ENCODE measurements at places on chromosomes 12 and 14.

- no peak for DNase-seq
Measured at GRCh38 chr14:64266239-64266638, 27.9 kb downstream of the ESR2 start.

- no peak for DNase-seq
Measured at GRCh38 chr12:104371043-104371870, 67.7 kb downstream of the EID3 start.

DNA sequence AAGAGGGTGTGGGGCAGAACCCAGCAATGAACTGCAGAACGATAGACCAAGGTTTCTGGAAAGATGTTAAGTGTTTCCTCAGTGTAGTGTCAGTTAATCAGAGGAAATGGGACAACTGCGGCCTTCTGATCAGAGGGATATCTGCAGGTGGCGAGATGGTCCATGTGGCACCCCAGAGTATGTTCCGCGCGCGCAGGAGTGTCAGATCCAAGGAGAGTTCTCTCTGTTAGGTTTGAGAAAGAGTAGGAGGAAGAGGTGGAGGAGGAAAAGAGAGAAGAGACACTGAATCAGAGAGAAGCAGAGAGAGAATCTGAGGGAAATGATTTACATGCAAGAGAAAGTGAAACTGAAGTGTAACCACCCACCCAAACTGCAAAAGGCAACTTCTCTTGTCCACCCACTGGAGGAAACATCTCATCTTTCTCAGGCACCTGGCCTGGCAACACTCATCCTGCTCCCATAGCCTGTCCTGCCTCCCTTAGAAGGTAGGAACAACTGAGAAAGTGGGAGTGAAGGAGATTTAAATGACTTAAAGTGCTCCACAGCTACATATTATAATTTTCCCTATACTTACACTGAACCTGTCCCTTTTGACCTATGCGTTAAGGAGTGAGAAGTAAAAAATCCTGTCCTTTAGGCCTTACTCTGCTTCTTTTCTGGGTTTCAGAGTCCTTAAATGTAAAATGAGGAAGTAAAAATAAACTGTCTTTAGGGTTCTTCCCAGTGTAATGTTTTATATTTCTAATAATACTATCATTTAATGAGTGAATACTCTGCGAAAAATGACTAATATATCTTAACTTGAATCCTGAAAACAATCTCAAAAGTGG, 6.8 kb upstream of the TESPA1 start:
- peak; percentile 32 for DNase-seq

DNA sequence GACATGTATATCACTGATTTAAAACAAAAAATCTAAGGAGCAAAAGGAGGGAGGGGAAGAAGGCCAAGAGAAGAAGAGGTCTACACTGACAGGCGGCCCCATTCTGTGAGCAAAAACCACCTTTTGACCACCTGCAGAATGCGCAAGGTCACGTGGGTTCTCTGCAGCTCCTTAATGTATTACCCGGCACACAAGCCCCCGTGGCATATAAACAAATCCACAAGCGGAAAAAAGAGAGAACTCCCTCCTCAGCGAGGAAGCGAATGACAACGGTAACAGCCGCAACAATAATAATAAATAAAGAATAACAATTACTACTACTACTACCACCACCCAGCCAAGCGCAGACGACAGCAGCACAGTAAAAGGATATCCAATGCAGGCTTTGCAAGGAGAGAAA, 1.3 kb downstream of the KSR2 start:
- DNase-seq = no peak
